ENCODE measurements at places on chromosomes 1 and 21. TPM values are rescaled to one million over a fixed set of nuclear protein-coding genes. Genes with fewer than 3 reads are reported as not detected.

- H3K4me1 ChIP-seq: no peaks in the 10 kb centered on the region
- H3K27ac ChIP-seq: no peak overlapping the region
- H3K4me3 ChIP-seq: no peak overlapping the region
- no peak for DNase-seq
These were observed 71.3 kb downstream of the HLX start for GRCh38 chr1:220950576-220950975.

- no peak overlapping the region for H3K4me3 ChIP-seq
- H3K36me3 ChIP-seq: no peaks in the 10 kb centered on the region
- no peak for DNase-seq
- peaks cover 2% of the 10 kb centered on the region for H3K27me3 ChIP-seq
These were observed 8.0 kb upstream of the RIMS3 start for GRCh38 chr1:40673452-40673851.

GRCh38 chr1:153505576-153505975 lies 30.2 kb downstream of the S100A6 start:
- no peak overlapping the region for H3K4me3 ChIP-seq
- H3K36me3 ChIP-seq: no peaks in the 10 kb centered on the region
- H3K4me1 ChIP-seq: peaks cover 29% of the 10 kb centered on the region
- H3K27ac ChIP-seq: no peak overlapping the region

- no peak overlapping the region for H3K27ac ChIP-seq
- peak; percentile 68 for DNase-seq
- peak overlapping the region; percentile 31 for H3K4me3 ChIP-seq
- H3K27me3 ChIP-seq: peaks cover 19% of the 10 kb centered on the region
- no peaks in the 10 kb centered on the region for H3K36me3 ChIP-seq
- peaks cover 4% of the 10 kb centered on the region for H3K4me1 ChIP-seq
These were observed 1.0 kb upstream of the DIRAS3 start for GRCh38 chr1:68051475-68051874.

DNA sequence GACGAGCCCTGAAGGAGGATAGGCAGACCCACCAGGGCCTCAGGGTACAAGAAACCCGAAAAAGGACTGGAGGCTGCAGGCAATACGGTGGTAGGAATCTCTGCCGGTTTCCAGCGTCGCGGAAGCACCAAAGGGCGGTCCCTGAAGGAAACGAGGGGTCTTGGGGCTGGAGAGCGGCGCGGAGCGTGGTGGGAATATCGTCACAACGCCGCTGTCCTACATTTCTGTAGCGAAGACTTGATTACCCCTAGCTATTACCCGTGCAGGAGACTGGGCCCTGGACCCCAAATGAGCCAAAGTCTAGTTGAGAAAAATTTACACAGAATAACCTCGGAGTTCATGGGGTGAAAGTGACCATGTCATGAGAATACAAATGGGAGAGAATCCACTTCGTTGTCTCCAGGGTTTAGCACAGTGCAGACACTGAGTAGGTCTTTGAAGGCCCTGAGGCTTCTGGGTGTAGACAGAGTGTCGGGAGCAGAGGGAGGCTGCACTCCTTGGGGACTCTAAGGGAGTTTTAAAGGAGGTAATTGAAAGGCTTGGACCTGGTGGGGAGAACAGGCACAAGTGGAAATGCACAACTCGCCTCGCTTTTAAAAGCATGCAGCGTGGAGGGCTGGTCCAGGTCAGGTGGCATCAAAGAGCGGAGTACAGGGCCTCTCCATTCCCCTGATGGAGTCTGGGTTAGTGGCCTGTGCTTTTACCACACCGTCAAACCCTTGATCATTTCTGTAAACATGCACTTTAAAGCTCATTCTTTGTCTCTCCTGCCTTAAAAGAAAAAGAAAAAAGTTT lies 1.5 kb downstream of the ATP1A1 start:
- H3K4me1 ChIP-seq: peaks cover 49% of the 10 kb centered on the region
- no peak for DNase-seq
- no peaks in the 10 kb centered on the region for H3K27me3 ChIP-seq
- no peaks in the 10 kb centered on the region for H3K36me3 ChIP-seq
- peak overlapping the region; percentile 78 for H3K4me3 ChIP-seq

DNA sequence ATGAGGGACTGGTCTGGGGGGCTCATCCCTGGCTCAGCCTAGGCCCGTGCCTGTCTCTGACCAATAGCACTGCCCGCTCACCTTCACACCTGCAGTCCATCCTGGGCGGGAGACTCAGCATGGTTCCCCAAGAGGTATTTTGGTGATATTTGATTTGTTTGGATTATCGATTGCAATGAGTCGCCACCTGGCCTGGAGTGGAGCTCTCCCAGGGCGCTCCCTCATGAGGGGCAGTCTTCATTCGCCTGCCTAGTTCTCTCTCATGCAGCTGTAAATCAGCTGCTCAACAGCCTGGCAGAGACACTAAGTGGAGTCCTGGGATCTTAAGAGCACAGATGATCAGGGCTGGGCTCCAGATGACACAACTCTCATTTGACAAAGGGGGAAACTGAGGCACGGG lies 90.1 kb upstream of the ACTL8 start:
- no peak for DNase-seq
- no peak overlapping the region for H3K27ac ChIP-seq
- no peak overlapping the region for H3K4me3 ChIP-seq
- peaks cover 41% of the 10 kb centered on the region for H3K36me3 ChIP-seq
- no peaks in the 10 kb centered on the region for H3K4me1 ChIP-seq

GRCh38 chr1:15141935-15142539 lies 11.5 kb upstream of the TMEM51 start:
- no peaks in the 10 kb centered on the region for H3K36me3 ChIP-seq
- no peak overlapping the region for H3K4me3 ChIP-seq
- DNase-seq: peak; percentile 70
- H3K27ac ChIP-seq: no peak overlapping the region
- H3K27me3 ChIP-seq: peaks cover 3% of the 10 kb centered on the region
- peaks cover 14% of the 10 kb centered on the region for H3K4me1 ChIP-seq

DNA sequence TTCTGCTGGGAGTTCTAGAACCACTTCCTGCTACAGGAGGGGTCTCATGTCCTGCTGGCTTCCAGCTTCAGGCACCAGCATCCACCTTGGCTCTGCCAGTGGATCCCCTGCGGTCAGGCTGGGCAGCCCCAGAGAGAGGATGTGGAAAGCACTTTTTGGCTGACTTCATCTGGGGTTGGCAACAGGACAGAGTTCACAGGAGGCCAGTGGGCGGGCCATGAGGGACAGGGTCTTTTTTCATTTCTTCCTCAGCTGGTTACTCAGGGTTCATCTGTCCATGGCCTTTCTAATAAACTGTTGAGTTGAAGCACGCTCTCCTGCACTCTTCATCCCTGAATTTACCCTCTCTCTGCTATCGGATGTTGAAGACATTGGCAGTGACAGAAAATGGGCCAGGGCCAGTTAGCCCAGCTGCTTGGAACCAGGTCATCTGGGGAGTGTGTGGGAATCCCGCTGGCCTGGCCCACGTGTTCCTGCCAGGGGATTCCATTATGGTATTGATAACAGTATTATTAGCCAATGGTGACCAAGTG lies 45.2 kb downstream of the RPS6KA1 start:
- H3K27ac ChIP-seq: no peak overlapping the region
- H3K4me3 ChIP-seq: no peak overlapping the region
- peaks cover 3% of the 10 kb centered on the region for H3K27me3 ChIP-seq
- peak; percentile 42 for DNase-seq
- H3K4me1 ChIP-seq: peaks cover 11% of the 10 kb centered on the region
- no peaks in the 10 kb centered on the region for H3K36me3 ChIP-seq

- DNase-seq: no peak
- no peaks in the 10 kb centered on the region for H3K36me3 ChIP-seq
- no peak overlapping the region for H3K4me3 ChIP-seq
- H3K27ac ChIP-seq: no peak overlapping the region
- peaks cover 21% of the 10 kb centered on the region for H3K4me1 ChIP-seq
These were observed 12.0 kb upstream of the ARHGEF19 start for GRCh38 chr1:16224472-16224871.

DNA sequence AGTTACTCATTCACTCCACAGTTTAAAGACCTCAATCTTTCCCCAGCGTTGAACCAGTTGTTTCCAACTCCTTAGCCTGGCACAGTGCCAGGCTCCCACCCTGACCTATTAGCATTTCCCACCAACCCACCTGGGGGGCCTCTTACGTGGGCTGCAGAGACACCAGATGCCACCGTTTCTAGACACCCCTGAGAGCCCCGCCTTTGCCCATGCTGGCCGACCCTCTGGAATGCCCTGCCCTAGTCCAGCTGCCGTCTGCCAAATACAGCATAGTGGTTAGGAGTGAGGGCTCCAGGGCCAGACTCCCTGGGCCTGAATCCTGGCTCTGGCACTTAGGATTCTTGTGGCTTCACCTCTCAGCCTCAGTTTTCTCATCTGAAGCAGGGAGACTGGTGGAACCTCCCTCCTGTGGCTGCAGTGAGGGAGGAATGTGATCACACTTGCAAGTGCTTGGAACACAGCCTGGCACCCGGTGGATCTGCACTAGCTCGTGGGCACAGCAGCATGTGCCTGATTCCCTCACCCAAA lies 65.2 kb downstream of the TMCO4 start:
- peaks cover 32% of the 10 kb centered on the region for H3K4me1 ChIP-seq
- H3K4me3 ChIP-seq: no peak overlapping the region
- peak; percentile 21 for DNase-seq
- H3K27ac ChIP-seq: no peak overlapping the region
- H3K36me3 ChIP-seq: no peaks in the 10 kb centered on the region

- no peak for DNase-seq
- no peak overlapping the region for H3K4me3 ChIP-seq
- no peaks in the 10 kb centered on the region for H3K36me3 ChIP-seq
- no peak overlapping the region for H3K27ac ChIP-seq
- no peaks in the 10 kb centered on the region for H3K27me3 ChIP-seq
These were observed 415.3 kb downstream of the USP25 start for GRCh38 chr21:16145052-16145451.

DNA sequence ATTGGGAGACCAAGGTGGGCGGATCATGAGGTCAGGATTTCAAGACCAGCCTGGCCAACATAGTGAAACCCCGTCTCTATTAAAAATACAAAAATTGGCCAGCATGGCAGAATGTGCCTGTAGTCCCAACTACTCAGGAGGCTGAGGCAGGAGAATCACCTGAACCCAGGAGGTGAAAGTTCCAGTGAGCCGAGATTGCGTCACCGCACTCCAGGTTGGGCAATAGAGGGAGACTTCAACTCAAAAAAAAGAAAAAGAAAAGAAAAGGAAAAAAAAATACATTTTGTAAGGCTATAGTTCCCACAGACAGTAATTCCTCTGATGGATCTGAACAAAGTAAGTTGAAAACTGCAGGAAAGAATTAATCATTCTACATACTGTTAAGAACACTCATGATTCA lies 48.1 kb upstream of the CD46 start:
- no peak overlapping the region for H3K4me3 ChIP-seq
- no peaks in the 10 kb centered on the region for H3K36me3 ChIP-seq
- H3K27me3 ChIP-seq: no peaks in the 10 kb centered on the region
- H3K4me1 ChIP-seq: no peaks in the 10 kb centered on the region
- no peak for DNase-seq

DNA sequence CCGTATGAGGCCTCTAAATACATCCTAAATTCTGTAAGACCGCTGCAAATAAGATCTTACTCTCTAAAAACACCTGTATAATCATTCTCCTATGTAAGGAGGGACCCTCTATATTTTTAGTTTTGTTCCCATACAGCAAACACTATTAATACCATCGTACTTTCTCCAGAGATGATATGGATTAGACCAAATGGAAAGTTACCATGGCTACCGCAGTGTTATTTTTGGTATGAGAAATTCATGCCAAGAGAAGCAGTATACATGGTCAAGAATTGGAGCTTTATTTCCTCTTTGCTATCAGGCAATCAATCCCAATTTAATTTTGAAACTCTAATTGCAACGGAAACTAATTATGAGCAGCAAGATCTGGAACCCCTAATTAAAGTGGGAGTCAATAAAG lies 70.0 kb downstream of the BCAR3 start:
- peak; percentile 84 for DNase-seq
- H3K4me3 ChIP-seq: no peak overlapping the region
- peak overlapping the region; percentile 82 for H3K27ac ChIP-seq
- peaks cover 73% of the 10 kb centered on the region for H3K4me1 ChIP-seq

DNA sequence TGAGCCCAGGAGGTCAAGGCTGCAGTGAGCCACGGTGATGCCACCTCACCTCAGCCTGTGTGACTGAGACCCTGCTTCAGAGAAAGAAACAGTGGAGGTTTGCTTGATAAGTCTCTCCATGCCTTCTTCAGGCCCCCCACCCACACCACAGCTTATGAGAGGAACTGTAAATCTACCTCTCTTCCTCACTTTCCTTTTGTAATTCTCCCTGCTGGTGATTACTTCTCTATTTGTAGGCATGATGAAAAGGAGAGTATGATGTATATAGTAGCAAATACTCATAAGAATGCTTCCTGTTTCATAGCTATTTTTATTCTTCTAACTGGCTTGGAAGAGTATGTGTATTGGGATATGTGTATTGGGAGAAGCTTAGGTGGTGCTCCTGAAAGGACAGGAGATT lies 186.3 kb downstream of the VPS13D start:
- peaks cover 29% of the 10 kb centered on the region for H3K36me3 ChIP-seq
- no peaks in the 10 kb centered on the region for H3K4me1 ChIP-seq
- no peak overlapping the region for H3K27ac ChIP-seq
- H3K27me3 ChIP-seq: no peaks in the 10 kb centered on the region

GRCh38 chr21:33537212-33537611 lies 4.7 kb downstream of the GART start:
- no peak for DNase-seq
- peaks cover 6% of the 10 kb centered on the region for H3K4me1 ChIP-seq
- H3K4me3 ChIP-seq: no peak overlapping the region
- H3K27me3 ChIP-seq: no peaks in the 10 kb centered on the region
- H3K36me3 ChIP-seq: peaks cover 50% of the 10 kb centered on the region

GRCh38 chr21:42058631-42059111 lies 12.4 kb upstream of the UMODL1 start:
- no peak for DNase-seq
- no peak overlapping the region for H3K27ac ChIP-seq
- H3K27me3 ChIP-seq: peaks cover 20% of the 10 kb centered on the region
- no peak overlapping the region for H3K4me3 ChIP-seq
- no peaks in the 10 kb centered on the region for H3K36me3 ChIP-seq
- peaks cover 10% of the 10 kb centered on the region for H3K4me1 ChIP-seq

COL24A1 gene
- total RNA-seq: 8.2 TPM

GSTM4 gene
- 10.8 TPM for total RNA-seq

ATP1A4 gene
- 0.44 TPM for total RNA-seq

OPTC gene
- not detected for total RNA-seq

TP53BP2 gene
- 25.5 TPM for total RNA-seq

SPRR2B gene
- not detected for total RNA-seq

PALMD gene
- total RNA-seq: 95.8 TPM

ALPL gene
- total RNA-seq: 1.2 TPM

OPRD1 gene
- total RNA-seq: 0.27 TPM

APCS gene
- not detected for total RNA-seq

SPATA46 gene
- not detected for total RNA-seq

Data from muscle of leg (tissue), 16 donors.